Brain microvascular endothelial cell (primary cell): ENCODE measurements at places on chromosomes 1 and 21.

GRCh38 chr1:215872658-215873057 lies 305.6 kb downstream of the KCTD3 start:
- DNase-seq = no peak

GRCh38 chr21:37970548-37970947 lies 54.3 kb upstream of the KCNJ6 start:
- DNase-seq = no peak

DNA sequence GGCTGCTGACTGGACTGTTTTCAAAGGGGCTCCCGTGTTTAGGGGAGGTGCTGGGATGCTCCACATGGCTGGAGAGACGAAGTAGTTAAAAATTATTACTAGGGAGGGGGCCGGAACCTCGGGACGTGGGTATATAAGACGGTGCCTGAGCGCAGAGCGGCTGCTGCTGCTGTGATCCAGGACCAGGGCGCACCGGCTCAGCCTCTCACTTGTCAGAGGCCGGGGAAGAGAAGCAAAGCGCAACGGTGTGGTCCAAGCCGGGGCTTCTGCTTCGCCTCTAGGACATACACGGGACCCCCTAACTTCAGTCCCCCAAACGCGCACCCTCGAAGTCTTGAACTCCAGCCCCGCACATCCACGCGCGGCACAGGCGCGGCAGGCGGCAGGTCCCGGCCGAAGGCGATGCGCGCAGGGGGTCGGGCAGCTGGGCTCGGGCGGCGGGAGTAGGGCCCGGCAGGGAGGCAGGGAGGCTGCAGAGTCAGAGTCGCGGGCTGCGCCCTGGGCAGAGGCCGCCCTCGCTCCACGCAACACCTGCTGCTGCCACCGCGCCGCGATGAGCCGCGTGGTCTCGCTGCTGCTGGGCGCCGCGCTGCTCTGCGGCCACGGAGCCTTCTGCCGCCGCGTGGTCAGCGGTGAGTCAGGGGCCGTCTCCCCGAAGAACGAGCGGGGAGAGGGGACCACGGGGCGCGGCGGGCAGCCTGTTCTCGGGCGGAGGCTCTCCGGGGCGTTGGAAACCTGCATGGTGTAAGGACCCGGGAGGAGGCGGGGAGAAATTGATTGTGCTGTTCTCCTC lies at the start of gene CHODL:
TSS of gene CHODL (plus strand) at position 163 of the 793 bp plus-strand sequence. CDS start at position 554, 391 bp downstream.
- no peak for DNase-seq

DNA sequence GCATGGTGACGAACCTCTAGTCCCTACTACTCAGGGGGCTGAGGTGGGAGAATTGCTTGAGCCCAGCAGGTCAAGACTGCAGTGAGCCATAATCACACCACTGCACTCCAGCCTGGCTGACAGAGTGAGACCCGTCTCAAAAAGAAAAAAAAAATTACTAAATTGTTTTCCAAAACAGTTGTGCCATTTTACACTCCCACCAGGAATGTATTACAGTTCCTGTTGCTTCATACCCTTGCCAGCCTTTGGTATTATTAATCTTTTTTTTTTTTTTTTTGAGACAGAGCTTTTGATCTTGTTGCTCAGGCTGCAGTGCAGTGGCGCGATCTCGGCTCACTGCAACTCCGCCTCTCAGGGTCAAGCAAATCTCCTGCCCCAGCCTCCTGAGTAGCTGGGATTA lies 55.9 kb downstream of the RPS6KA1 start:
- no peak for DNase-seq

DNA sequence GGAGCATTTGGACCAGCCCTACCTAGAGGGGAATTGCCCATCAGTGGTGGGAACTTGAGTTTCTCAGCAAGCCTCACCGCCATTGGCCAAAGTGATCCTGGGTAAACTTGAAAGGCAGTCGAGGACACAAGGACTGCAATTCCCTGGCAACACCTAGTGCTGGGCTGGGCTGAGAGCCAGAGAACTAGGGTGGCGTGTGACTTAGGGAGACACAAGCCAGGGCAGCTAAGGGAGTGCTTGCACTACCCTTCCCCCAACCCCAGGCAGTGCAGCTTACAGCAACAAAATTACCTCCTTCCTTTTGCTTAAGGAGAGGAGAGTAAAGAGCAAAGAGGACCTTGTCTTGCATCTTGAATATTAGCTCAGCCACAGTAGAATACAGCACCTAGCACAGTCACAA lies 176.9 kb upstream of the PRMT6 start:
- DNase-seq = no peak

DNA sequence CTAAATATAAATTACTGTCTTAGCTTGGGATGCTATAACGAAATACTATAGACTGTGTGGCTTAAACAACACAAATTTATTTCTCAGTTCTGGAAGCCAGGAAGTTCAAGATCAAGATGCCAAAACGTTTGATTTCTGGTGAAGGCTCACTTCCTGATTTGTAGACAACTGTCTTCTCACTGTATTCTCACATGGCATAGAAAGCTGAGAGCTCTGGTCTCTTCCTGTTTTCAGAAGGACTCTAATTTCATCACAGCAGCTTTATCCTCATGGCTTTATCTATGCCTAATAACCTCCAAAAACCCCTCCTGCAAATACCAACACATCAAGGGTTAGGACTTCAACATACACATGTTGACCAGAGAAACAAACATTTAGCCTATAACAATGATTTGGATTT lies 1795.5 kb downstream of the MRPL39 start:
- DNase-seq = no peak

DNA sequence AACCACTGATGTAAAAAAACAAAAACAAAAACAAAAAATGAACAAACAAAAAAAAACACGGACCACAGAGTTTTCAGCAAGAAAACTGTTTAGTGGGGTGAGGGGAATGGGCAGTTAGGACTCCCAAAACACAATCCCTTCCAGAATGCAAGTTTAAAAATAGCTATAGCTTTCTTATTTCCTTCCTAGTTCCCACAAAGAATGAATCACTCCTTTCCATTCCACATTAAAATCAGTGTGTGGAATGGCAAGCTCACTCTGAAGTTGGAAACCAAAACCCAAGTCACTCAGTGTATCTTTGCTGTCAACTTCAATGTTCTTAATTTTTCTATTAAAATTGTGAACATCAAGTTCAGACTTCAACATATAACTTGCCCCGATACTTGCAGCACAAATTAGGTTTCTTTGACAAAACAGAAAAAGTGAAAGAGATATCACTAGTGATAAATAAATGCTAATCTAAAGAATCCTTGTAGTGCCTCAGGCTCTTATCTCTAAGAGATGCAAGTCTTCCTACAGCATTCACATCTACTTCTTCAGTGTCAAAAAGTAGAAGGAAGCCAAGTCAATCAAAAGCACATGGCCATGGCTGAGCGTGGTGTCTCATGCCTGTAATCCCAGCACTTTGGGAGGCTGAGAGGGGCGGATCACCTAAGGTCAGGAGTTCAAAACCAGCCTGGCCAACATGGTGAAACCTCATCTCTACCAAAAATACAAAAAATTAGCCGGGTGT lies 45.5 kb downstream of the TOR3A start:
- DNase-seq = no peak

DNA sequence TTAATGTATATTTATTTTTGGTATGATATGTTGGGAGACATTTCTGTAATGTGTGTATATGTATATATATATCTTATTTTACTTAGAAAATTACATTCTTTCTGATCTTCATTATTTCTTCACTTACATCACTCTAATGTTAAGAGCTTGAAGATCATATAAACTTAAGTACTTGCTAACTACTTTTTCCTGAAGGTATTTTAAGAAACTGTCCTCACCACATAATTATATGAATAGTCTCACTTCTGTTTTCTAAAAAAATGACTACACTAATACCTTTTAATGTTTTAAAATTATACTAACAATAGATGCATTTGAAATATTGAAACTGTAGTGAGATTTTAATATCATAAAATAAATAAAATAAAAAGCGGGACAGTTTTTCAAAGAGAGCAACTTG lies 377.1 kb downstream of the LRRIQ3 start:
- no peak for DNase-seq

DNA sequence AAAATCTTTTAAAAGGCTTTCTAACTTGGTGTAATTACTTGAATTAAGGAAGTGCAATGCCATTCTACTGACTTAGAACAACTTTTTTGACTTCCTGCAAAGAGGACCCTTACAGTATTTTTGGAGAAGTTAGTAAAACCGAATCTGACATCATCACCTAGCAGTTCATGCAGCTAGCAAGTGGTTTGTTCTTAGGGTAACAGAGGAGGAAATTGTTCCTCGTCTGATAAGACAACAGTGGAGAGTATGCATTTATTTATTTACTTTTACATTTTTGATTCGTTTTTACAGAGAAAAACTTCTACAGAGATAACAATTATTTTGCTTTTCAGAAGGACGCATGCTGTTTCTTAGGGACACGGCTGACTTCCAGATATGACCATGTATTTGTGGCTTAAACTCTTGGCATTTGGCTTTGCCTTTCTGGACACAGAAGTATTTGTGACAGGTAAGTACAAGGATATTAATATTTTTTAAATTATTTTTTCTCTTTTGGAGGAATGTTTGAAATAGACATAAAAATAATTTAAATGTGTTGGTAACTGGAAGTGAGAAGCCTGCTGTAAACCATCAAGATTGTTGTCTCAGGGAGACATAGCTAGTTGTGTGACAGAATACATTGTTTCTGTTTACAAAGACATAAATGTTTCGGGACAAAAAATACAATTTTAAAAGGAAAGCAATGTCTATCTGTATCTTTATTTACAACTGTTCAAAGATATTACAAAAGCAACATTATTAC lies at the start of gene PTPRC:
TSS of gene PTPRC (plus strand) at position 147 of the 742 bp plus-strand sequence. CDS start at position 376, 229 bp downstream.
- DNase-seq = no peak

DNA sequence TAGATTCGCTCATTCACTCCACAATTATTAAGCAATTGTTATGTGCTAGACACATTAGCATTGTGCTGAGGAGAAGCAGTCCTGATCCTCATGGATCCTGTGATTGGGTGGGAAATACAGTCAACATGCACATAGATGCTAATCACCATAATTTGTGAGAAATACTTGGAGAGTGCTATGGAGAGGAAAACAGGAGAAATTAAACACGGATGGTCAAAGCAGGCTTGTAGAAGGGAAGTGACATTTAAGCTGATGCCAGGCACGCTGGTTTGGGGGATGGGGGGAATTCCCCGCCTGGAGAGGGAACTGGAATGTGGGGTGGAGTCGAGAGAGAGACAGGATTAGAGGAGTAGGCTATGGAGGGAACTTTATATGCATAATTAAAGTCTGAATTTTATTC lies 52.2 kb upstream of the L1TD1 start:
- no peak for DNase-seq

- DNase-seq = peak; percentile 46
Measured at GRCh38 chr1:17405898-17406759, 33.3 kb downstream of the RCC2 start.
